Muscle of leg (tissue), 16 donors: ENCODE measurements at places on chromosomes 2 and 18. TPM values are rescaled to one million over a fixed set of nuclear protein-coding genes. Genes with fewer than 3 reads are reported as not detected.

DNA sequence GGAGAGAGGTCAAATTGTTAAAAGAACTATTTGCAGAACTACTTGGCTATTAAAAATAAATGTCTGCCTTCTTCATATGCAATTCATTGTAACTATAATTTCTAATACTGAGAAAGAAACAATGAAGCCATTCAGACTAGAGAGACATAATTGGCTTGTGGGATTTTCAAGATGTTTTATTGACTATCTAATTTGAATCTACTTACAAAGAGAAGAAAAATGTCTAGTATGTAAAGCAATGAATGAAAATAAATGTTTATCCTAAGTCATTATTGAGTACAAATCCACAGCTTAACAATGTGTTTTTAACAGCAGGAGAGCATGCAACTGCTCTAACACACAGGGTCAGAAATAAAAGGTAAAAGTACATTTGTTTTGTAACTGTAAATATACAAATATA is 19.2 kb downstream of the RMP24 start:
- DNase-seq = no peak

DNA sequence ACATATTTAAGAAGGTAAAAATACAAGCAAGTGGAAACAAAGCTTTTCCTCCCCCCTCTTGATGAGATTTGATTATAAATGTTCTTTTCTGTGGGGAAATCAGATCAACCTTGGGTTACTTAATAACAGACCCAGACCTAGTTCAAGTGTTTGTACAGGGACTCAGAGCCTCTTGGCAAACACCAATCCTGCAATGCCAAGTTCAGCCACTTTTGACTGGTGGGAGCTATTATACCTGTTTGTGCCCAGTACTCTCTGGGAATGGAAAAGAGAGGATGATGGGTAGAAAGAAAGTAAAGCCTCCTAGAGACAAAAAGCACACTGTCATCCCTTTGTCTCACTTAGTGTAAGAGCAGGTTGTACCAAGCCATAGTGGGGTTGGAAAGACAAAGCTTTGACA is 63.8 kb upstream of the EPHA4 start:
- DNase-seq = no peak

DNA sequence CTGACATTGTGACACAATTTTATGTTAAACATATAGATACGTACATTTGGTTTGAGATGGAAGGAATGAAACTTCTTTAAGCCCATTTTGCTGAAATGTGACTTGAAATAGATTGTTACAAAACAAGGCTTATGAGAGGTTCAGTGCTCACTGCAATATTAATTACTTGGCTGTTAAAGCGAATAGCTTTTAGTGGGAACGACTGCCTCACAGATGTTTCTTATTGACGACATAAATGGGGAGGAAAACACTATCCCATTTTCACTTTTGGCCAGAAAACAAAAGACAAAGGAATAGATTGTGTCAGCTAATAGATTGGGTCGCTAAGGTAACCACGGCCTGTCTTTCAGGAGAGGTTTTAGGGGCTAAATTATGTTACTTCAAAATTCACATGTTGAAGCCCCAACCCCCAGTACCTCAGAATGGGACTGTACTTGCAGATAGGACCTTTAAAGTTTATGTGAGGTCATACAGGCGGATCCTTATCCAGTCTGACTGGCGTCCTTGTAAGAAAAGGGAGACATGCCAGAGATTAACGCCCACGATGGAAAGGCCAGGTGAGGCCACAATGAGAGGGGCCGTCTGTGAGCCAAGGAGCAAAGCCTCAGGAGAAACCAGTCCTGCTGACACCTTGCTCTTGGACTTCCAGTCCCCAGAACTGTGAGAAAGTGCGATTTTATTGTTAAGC is 10.8 kb downstream of the INPP1 start:
- peak; percentile 36 for DNase-seq

The CCDC148 gene
- total RNA-seq = 1.2 TPM

The SKOR2 gene
- not detected for total RNA-seq

DNA sequence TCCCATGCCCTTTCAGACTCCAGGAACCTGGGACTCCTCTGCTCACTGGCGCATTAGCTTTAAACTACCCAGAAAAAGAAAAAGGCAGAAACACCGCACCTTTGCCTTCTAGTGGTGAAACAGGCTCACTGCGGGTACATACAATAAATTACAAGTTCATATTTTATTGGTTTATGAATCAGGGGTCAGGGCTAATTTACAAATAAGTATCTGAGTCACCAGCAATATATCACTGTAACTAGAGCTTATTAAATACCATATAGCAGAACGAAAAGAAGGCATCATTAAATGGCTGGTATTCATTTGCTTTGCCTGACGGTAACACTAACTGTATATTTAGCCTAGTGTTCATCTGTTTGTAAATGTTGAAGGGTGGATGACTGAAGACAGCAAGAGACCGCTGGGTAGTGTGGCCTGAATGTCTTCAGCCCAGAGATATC is 26.9 kb upstream of the DTNB start:
- DNase-seq = peak; percentile 16

- DNase-seq = no peak
These were observed 222.0 kb downstream of the LOXHD1 start for GRCh38 chr18:46435031-46435430.

The MTX2 gene
- 36.8 TPM for total RNA-seq

The SLC4A3 gene
- total RNA-seq = 5.5 TPM

GRCh38 chr2:24017711-24018110 is 7.8 kb downstream of the MFSD2B start:
- no peak for DNase-seq

DNA sequence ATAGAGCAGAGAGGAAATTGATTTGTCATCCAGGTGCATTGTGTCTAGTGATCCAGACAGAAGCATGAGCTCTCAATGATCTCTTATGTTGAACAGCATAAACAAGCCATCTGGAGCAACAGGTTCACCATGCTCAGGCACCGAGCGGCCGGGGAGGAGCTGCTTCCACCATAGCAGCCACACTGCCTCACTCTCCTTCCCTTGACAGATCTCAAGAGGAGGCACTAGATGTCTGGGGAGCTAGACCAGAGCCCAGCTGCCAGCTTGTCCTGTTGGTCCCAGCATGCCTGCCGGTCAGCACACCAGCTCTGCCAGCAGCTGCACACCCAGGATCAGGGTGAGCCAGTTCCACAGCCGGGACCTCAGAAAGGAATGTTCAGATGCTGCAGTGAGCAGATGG is 17.5 kb upstream of the LONRF2 start:
- DNase-seq = no peak

DNA sequence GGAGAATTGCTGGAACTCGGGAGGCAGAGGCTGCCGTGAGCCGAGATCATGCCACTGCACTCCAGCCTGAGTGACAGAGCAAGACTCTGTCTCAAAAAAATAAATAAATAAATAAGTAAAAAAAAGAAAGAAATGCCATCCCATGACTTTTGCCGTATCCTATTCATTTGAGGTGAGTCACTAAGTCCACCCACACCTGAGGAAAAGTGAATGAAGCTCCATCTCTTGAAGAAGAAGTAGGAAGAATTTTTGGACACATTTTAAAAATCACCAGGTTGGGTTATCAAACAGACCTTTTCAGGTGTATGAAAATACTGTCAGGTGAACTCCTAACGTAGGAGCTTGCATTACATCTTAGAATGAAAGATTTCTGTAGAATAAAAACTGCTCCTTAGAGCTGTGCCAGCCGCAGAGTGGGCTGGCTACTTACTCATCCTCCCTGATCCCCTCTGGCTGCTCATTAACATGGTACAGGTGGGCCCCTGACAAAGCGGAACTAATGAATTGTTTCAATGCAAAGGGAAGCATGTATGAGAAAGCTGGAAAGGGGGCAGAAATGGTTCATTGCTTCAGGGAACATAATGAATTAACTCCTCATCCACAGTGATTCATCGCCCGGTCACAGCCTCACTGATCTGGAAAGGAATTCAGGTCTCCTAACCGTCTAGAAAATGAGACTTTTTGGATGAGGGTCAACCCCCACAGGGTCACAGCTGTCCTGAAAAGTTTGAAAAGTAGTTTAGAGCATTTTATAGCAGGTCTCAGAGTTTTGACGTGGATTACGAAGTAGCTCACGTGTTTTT is 191.4 kb downstream of the SPP2 start:
- DNase-seq = no peak

DNA sequence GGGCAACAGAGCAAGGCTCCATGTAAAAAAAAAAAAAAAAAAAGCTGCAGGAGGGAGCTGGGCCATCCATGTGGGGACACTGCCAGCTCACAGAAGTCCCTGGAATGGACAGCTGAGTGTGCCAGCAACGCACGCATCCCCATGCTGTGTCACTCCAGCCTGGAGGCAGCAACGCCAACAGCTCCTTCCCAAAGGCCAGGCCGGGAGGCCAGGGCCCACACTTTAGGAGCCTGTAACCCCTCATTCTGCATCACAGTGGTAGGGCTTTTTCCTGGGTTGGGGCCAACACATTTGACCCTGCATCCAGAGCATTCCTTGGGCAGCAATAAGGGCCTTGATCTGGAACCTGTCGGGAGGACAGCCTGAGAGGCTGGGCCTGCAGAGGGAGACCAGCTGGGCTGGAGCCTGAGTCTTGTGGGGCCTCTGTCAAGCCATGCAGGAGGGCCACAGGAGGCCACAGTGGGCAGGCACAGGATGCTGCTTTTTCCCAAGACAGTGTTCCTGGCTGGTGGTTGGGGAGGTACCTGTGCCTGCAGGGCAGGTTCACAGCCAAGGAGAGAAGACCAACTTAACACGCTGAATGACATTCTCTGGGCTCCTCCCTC is 16.8 kb upstream of the KCNK3 start:
- DNase-seq = no peak

The SOX11 gene
- total RNA-seq = 13.2 TPM

The LINC00305 gene
- total RNA-seq = not detected

- DNase-seq = peak; percentile 49
These were observed 72.1 kb downstream of the GLI2 start for GRCh38 chr2:120807751-120808150.

GRCh38 chr2:181352158-181352557 is 105.0 kb upstream of the ITGA4 start:
- no peak for DNase-seq

GRCh38 chr2:149815941-149816340 is 228.4 kb upstream of the MMADHC start:
- DNase-seq = no peak

The LANCL1 gene
- total RNA-seq = 33.9 TPM

DNA sequence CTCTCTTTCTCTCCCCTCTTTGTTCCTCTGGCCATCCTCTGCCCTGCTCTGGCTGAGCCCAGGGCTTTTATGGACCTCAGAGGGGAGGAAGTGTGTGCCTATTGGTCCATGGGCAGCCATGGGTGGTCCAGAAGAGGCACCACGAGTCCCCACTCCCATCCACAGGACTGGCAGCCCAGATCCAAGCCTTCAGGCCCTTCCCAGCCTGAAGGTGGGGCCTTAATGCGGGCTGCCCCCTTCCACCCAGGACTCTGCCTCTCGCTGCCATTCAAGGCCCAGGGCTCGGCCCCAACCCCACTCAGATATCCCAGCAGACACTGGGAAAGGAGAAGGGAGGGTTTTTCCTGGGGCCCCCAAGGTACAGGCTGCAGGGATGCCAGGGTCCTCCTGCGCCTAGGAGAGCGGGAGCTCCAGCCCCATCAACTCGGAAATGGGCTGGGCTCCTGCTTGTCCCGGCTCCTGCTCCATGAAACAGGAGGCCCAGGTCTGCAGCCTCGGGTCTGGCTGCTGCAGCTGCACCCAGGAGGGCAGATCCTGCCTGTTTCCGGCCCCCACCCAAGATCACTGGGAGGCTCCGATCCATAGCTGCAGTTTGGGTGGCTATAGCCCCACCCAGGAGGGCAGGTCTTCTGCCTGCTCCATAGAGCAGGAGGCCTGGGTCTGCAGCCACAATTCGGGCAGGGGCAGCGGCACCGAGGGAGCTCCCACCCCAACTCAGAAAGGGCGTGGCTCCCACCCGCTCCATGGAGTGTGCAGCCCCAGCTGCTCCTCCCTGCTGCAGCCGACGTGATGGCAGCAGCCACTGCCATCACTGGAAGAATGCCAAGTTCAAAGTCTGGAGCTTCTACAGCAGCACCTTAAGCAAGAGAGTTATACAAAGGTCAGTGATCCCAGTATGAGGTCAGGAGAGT is 116.6 kb upstream of the RBBP8 start:
- DNase-seq = peak; percentile 9

DNA sequence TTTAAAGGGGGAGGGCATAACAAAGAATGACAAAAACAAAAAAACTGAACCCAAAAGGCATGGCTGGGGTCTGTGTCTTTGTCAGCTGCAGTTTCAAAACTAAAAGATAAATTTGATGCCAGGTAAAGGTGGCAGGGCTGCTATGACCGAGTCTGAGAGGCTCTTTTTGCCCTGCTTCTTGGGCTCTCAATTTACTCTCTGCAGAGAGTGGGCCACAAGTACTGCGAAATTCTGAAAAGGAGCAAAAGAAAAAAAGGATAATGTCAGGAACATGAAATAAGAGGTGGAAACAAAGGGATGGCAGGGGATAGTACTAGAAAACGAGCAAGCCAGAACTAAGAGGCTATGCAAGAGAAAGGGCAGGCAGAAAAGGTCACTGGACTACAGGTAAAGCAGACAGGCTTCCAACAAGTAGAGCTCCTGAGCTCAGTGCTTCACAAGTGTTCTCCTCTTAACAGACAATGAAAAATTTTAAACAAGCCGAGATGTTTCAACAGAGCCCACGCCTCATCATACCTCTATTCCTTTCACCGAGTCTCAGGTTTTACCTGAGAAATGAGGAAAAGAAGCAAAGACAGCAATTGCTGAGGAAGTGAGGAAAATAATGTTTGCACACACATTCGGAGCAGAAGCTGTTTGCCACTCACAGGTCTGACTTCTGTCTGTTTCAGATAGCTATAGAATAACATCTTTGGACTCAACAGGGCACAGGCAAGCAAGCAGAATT is 7.3 kb downstream of the IRS1 start:
- no peak for DNase-seq

GRCh38 chr18:68455229-68455603 is 259.7 kb downstream of the TMX3 start:
- no peak for DNase-seq

GRCh38 chr2:242020196-242021004 is 150.9 kb downstream of the RTP5 start:
- peak; percentile 33 for DNase-seq

The AMER3 gene
- 0.09 TPM for total RNA-seq

GRCh38 chr2:189157456-189157855 is 22.1 kb downstream of the COL5A2 start:
- no peak for DNase-seq

The IL36G gene
- 0.31 TPM for total RNA-seq

GRCh38 chr2:178824181-178824580 is 17.0 kb upstream of the TTN start:
- no peak for DNase-seq

DNA sequence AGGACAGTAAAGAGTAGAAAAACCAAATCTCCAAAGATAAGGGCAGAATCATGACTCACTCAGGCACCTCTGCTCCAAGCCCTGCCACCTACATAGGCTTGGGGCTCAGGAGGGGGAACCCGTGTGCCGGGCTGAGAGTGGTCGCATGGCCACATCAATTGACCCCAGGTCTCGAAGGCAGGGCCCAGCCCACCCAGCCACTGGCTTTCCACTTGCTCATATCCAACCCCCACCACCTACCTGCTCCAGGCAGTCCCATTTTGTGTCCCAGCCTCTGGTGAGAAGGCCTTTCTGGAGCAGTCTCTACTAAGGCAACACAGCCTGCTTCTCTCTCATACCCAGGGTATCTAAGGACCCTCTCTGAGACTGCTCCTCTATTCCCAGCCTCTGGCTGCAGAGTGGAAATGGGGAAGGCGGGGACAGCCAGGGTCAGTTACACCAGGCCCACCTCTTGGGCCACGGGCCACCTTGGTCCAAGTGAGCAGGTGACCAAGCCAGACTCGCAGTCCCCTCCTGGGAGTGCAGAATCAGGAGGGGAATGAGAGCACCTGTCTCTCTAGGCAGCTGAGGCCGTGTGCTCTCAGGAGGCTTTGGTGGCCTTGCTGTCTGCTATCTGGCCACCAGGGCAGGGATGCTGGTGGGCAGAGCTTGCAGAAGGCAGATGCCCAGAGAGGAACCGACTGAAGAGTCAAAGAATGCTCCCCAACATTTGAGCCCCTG is 20.8 kb downstream of the TFCP2L1 start:
- DNase-seq = no peak
